Activated CD4-positive, alpha-beta T cell treated with anti-CD3 and anti-CD28 coated beads, Interleukin-2, amount 10 ng/mL, durations not matched to agents 7 days and 5 days (primary cell): ENCODE measurements at places on chromosomes 5 and 9.

- H3K4me3 ChIP-seq, result no peak overlapping the region
- no peaks in the 10 kb centered on the region for H3K36me3 ChIP-seq
- H3K27ac ChIP-seq, result no peak overlapping the region
- no peak for DNase-seq
- no peaks in the 10 kb centered on the region for H3K4me1 ChIP-seq
Measured at GRCh38 chr5:2383698-2384065, 367.8 kb downstream of the IRX2 start.

GRCh38 chr9:118000581-118000980 lies 296.4 kb downstream of the TLR4 start:
- H3K27ac ChIP-seq, result no peak overlapping the region
- no peak overlapping the region for H3K4me3 ChIP-seq
- no peak for DNase-seq
- H3K27me3 ChIP-seq, result no peaks in the 10 kb centered on the region

DNA sequence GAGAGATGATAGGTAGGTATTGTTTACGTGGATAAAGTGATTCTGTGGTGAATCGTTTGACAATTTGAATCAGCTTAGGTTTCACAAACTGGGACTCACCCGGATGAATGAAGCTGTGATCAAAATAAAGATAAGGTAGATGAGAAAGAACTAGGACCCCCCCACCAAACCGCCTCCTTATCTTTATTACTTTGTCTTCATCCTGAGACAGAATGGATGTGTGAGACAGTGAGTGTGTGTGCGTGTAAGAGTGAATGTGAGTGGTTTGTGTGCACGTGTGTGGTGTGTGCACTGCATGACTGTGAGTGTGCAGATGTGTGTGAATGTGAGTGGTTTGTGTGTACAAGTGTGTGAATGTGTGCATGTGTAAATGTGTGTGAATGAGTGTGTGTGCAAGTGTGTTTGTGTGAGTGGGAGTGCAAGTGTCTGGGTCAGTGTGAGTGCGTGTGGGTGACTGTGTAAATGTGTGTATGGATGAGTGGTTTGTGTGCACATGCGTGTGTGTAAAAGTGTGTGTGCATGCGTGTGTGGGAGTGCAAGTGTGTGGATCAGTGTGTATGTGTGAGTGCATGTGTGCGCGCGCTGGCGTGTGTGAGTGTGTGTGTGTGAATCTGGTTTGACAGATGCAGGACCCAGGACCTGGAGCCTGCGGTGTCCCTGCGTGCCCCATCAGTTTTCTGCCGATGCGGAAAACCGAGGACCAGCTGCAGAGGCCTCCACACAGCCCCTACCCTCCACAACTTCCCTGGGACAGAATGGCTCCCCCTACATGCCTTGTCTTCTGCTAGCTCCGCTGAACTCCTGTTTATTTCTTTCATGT lies 11.4 kb upstream of the ENG start:
- H3K4me1 ChIP-seq, result peaks cover 41% of the 10 kb centered on the region
- DNase-seq, result peak; percentile 39
- H3K4me3 ChIP-seq, result no peak overlapping the region
- peak overlapping the region; percentile 21 for H3K27ac ChIP-seq

- no peak overlapping the region for H3K27ac ChIP-seq
- H3K4me1 ChIP-seq, result no peaks in the 10 kb centered on the region
- no peaks in the 10 kb centered on the region for H3K36me3 ChIP-seq
- no peak overlapping the region for H3K4me3 ChIP-seq
- peaks cover 12% of the 10 kb centered on the region for H3K27me3 ChIP-seq
Measured at GRCh38 chr5:133750856-133751255, 138.5 kb upstream of the FSTL4 start.

DNA sequence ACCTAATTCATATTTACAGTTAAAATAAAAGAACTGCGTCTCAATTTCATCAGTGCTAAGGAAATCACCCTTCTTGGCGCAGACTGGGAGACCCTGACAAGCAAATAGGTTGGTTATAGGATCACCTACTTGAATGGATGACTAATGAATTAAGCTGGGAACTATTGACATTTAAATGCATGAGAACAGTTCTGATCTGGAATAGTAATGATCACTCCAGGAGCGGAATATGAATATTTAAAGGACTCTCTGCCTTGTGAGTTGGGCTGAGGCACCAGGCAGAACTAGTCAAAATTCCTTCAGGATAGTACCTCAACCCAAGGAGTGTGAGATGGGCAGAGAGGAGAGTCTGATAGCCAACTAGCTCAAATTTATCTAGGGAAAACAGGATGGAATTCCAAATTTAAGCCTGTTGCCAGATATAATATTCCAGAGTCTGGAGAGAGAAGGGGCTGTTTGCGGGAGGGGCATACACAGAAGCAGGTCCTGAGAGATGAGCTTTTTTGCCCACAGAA lies 364.4 kb downstream of the CSNK1G3 start:
- no peaks in the 10 kb centered on the region for H3K36me3 ChIP-seq
- H3K4me3 ChIP-seq, result no peak overlapping the region
- H3K4me1 ChIP-seq, result no peaks in the 10 kb centered on the region

- H3K27ac ChIP-seq, result peak overlapping the region; percentile 94
- no peaks in the 10 kb centered on the region for H3K27me3 ChIP-seq
- DNase-seq, result no peak
- peaks cover 29% of the 10 kb centered on the region for H3K36me3 ChIP-seq
- H3K4me1 ChIP-seq, result peaks cover 89% of the 10 kb centered on the region
Measured at GRCh38 chr5:56158331-56158960, 74.7 kb downstream of the ANKRD55 start.

DNA sequence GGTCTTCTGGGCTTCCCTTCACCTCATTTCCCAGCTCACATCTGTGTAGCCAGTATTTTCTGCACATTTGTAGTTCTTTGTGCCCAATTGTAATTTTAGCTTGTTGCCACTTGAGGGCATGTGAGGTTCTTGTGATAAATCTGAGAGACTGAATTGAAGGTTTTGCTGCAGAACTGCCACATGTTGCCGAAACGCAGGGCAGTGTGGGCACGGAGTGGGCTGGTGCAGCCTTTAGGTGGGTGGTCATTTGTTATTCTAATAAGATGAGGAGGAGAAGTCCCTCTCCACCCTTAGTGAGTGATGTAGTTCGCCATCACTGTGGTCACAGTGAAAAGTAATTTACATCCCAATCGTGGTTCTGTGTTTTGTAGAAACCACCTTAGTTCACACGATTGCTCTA lies 21.2 kb downstream of the OTULIN start:
- peak; percentile 59 for DNase-seq
- no peaks in the 10 kb centered on the region for H3K27me3 ChIP-seq
- H3K36me3 ChIP-seq, result peaks cover 68% of the 10 kb centered on the region
- peaks cover 18% of the 10 kb centered on the region for H3K4me1 ChIP-seq

GRCh38 chr9:14356351-14357265 lies 42.7 kb upstream of the NFIB start:
- H3K4me3 ChIP-seq, result no peak overlapping the region
- no peaks in the 10 kb centered on the region for H3K36me3 ChIP-seq
- DNase-seq, result no peak
- no peak overlapping the region for H3K27ac ChIP-seq

- H3K4me3 ChIP-seq, result no peak overlapping the region
- H3K27ac ChIP-seq, result no peak overlapping the region
- H3K4me1 ChIP-seq, result no peaks in the 10 kb centered on the region
- H3K36me3 ChIP-seq, result no peaks in the 10 kb centered on the region
- H3K27me3 ChIP-seq, result no peaks in the 10 kb centered on the region
Measured at GRCh38 chr5:19229179-19229835, 758.7 kb downstream of the CDH18 start.

DNA sequence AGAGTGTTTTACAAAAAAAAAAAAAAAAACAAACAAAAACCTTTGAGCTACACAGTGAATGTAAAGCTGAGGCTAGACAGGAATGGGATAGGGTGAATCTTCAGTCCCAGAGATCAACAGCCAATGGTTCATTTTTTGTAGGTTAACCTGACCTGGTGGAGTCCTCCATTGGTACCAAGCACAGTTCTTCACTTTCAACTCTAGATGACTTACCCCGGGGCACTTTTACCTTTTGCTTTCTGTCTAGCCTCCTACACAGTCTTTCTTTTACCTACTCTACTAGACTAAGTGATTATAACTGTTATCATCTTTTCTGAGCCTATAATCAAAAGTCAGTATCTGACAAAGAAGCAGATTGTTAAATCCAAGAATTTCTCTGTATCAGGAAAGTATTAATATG lies 50.9 kb downstream of the ANXA2R start:
- H3K4me3 ChIP-seq, result peak overlapping the region; percentile 73
- H3K4me1 ChIP-seq, result peaks cover 54% of the 10 kb centered on the region
- peaks cover 56% of the 10 kb centered on the region for H3K36me3 ChIP-seq

DNA sequence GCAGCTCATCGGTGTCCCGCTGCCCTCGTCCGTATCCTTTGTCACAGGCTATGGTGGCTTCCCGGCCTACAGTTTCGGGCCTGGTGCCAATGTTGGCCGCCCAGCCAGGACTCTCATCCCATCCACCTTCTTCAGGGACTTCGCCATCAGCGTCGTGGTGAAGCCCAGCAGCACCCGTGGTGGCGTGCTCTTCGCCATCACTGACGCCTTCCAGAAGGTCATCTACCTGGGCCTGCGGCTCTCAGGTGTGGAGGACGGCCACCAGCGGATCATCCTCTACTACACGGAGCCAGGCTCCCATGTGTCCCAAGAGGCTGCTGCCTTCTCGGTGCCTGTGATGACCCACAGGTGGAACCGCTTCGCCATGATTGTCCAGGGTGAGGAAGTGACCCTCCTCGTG lies 41.9 kb downstream of the COL15A1 start:
- DNase-seq, result no peak
- no peaks in the 10 kb centered on the region for H3K36me3 ChIP-seq
- H3K27me3 ChIP-seq, result no peaks in the 10 kb centered on the region
- no peak overlapping the region for H3K27ac ChIP-seq
- H3K4me1 ChIP-seq, result no peaks in the 10 kb centered on the region

DNA sequence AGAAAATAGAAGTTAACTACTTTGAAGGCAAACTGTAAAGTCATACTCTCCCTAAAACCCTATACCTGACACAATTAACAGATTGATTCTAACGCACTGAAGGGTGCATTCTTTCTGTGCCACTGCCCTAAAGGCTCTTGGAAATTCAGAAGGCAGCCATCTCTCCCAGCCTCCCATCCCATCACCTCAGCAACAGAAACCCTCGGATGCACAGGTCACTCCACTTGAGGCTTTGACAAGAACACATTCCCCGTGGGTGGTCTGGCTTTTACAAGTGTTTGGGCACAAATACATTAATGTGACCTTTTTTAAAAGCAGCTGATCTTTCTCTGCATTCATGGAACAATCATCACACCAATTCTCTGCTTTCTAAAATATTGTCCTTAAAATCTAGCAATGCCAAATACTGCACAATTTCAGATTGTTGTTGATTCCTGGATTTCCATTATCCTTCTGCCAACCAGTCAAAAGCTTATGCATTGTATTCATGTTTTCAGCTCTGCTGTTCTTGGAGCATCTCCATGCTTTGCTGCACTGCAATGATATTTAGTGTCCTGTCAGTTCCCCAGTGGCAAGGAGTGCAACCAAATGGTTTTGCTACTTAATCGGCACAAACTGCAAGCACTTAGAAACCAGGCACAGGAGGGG lies 175.6 kb downstream of the TMEM161B start:
- no peaks in the 10 kb centered on the region for H3K36me3 ChIP-seq
- H3K27ac ChIP-seq, result no peak overlapping the region

GRCh38 chr9:99433095-99433494 lies 211.0 kb downstream of the SEC61B start:
- peaks cover 16% of the 10 kb centered on the region for H3K4me1 ChIP-seq
- no peak for DNase-seq
- H3K27me3 ChIP-seq, result peaks cover 4% of the 10 kb centered on the region
- H3K4me3 ChIP-seq, result no peak overlapping the region
- H3K27ac ChIP-seq, result no peak overlapping the region

DNA sequence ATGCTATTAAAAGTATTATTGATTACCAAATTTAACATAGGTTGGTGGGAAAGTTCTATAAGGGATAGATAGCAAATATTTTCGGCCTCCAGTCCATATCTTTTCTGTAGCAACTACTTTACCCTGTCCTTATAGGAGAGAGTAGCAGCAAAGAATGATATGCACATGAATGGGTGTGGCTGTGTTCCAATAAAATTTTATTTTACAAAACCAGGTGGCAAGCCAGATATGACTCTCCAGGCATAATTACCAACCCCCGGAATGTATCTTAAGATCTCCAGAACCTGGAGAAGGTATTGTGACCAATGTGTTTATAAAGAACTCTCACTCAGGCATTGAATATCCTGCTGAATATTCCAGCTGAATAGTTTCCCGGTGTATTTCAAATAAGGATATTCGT lies 1461.2 kb downstream of the MAT2B start:
- no peaks in the 10 kb centered on the region for H3K4me1 ChIP-seq
- H3K27ac ChIP-seq, result no peak overlapping the region
- no peak for DNase-seq
- no peaks in the 10 kb centered on the region for H3K27me3 ChIP-seq
- H3K4me3 ChIP-seq, result no peak overlapping the region

- H3K27ac ChIP-seq, result no peak overlapping the region
- H3K27me3 ChIP-seq, result peaks cover 8% of the 10 kb centered on the region
- peak; percentile 85 for DNase-seq
Measured at GRCh38 chr9:34603610-34604231, 8.2 kb downstream of the RPP25L start.

DNA sequence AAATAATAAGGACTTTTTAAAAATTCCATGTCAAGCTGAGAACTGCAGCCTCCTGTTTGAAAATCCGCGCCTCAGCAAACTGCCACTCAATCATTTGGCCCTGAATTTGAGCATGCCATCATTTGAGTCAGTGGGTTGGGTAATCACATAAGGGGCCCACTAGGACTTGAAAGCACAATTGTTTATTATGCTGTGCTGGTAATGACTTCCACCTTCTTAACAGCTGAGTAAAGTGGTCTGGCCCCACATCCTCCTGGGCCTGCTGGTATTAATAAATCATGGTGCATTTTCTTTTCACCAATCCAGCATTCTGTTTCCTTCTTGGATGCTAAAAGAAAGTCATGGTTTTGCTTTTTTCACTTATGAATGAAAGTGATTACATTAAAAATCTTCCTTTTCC lies 103.0 kb upstream of the CTSL start:
- no peak overlapping the region for H3K27ac ChIP-seq
- no peaks in the 10 kb centered on the region for H3K36me3 ChIP-seq
- no peaks in the 10 kb centered on the region for H3K4me1 ChIP-seq

- no peaks in the 10 kb centered on the region for H3K27me3 ChIP-seq
Measured at GRCh38 chr9:124975131-124975530, 34.2 kb upstream of the GOLGA1 start.

- no peak overlapping the region for H3K4me3 ChIP-seq
- DNase-seq, result no peak
Measured at GRCh38 chr5:82151662-82152061, 126.5 kb downstream of the RPS23 start.
